Fibroblast of villous mesenchyme (primary cell): ENCODE measurements at places on chromosomes 1 and 21. TPM values are rescaled to one million over a fixed set of nuclear protein-coding genes. Genes with fewer than 3 reads are reported as not detected.

- DNase-seq, result no peak
Measured at GRCh38 chr1:89616844-89617627, 15.9 kb upstream of the LRRC8C start.

DNA sequence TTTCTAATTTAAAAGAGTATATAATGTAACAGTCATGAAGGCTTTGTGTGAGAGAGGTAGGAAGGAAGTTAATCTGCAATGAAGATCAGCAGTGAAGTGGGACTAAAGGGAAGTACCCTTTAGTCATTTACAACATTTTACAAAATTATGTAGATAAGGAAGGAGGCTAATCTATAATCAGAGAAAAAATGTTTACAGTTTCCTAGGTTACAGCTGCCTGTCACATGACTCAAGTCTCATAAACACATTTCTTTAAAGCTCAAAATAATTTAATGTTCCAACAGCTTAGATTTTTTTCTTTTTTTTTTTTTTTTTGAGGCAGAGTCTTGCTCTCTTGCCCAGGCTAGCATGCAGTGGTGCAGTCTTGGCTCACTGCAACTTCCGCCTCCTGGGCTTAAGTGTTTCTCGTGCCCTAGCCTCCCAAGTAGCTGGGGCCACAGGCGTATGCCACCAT lies 26.2 kb upstream of the CAP1 start:
- peak; percentile 48 for DNase-seq

MSTO1 gene
- total RNA-seq, result 24.6 and 25.1 TPM in 2 replicates

DNA sequence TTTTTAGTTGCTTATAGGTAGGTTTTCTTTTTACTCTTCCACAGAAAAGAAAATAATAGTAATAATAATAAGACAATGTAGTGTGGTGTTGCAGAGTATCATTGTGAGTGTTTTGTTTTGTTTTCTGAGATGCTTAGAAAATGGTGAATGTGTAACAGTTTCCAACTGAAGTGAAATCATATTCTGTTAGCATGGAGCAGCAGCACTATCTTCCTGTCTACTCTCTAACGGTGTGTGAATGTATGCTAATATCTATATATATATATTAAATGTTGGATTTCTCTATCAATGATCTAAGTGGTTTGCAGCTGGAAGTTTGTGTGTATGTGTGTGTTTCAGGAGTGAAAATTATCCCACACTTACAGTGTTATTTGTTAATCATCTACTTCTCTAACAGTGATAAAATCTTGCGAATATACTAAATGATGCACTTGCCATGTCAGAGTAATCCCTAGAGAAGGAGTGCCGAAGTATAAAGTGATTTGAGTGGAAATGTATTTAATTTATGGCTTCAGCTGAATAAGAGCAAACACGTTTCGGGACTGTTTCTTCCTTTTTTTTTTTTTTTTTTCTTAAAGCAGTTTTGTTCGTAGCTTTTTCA lies 377 bp downstream of the SAMD13 start:
- DNase-seq, result no peak

DNA sequence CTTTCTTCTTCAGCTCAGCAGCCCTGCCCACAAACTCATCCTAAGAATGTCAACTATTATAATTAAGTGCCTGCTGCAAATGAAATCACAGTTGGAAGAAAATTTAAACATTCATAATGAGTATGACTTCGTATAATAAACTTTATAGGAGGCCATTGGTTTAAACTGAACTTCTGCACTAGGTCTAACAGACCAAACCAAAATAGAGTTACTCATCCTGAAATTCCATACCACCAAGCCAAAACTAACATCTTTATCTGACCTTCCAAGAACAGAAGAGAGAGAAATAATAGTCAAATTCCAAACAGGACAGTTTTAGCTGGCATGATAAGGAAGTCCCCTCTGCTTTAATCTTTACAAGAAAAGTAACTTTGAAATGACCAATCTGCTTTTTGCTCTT lies 472.4 kb upstream of the PRMT6 start:
- no peak for DNase-seq

- no peak for DNase-seq
Measured at GRCh38 chr21:32549440-32549839, 35.9 kb downstream of the TCP10L start.

DNA sequence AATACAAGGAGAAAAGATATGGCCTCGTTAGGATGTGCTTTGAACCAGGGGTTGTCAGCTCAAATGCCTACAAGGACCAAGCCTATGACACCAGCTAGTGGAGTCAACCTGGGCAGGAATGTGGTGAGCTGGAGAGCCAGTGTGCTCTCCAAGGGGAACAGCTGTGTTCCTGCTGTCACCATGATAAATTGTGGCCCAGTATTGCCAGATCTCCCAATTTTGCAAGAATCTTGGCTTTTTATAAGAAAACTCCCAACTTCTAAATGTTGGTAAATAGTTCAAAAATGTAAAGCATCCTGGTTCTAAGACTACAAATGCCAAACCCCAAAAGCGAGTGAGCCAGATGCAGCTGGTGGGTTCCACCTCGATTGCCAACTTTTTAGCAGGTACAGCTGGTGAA lies 391.1 kb downstream of the PLPP3 start:
- DNase-seq, result no peak

DNA sequence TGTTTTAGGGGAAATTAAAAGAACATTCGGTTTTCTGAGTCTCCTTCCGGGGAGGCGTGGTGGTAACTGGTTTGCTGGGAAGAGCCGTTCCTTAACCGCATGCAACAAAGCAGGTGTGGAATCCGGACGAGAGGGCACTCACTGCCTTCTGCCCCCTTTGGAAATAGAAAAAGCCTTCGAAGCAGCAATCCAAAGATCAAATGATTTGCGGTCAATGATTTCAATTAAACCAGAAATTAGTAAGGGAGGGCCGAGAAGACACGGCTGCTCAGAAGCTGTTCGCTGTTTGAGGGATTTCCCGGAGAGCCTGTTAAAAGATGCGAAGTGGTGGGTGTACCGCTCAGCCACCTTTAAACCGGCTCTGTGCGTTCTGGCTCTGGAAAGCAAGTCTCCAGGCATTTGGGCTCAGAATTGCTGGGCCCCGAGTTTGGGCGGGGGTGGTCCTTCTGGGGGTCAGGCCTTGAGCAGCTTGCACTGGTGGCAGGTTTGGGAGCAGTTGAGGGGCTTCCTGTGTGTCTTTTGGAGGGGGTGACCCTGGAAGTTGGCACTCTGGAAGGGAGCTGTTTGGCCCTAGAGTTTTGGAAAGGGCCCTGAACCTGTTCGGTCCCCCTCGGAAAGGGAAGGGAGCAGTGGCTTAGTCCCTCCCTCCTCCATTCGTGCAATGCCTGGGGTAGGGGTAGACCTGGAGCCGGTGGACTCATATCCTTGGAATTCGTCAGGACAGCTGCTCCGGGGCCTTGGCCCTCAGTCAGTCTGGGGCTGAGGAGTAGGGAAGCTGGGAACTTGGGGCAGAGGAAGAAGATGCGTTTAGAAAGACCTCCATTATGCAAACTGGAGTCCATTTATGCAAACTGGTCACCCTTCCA lies 3.1 kb downstream of the SIM2 start:
- no peak for DNase-seq

SLC30A2 gene
- not detected in 2 replicates for total RNA-seq

DNA sequence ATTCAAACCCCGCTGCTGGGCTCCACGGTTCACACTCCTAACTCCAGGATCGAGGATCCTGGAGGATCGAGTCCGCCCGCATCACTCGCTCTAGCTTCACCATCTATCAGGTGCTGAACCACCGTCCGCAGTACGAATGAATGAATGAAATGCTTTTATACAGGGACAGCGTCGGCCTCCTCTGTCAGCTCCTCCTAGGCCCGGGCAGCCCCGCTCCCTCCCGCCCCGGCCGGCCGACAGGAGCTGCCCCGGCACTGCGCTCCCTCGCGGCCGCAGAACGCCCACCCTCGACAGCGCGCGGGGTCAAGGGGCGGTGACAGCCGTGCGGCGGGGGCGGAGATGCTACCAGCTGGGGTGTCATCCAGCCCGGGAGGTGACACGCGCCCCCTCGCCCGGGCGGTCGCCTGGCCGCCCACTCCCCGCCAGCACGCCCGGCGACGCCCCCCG lies 520 bp downstream of the ZBTB17 start:
- DNase-seq, result peak; percentile 56

KLF17 gene
- under 0.01 TPM in 2 replicates for total RNA-seq

DNA sequence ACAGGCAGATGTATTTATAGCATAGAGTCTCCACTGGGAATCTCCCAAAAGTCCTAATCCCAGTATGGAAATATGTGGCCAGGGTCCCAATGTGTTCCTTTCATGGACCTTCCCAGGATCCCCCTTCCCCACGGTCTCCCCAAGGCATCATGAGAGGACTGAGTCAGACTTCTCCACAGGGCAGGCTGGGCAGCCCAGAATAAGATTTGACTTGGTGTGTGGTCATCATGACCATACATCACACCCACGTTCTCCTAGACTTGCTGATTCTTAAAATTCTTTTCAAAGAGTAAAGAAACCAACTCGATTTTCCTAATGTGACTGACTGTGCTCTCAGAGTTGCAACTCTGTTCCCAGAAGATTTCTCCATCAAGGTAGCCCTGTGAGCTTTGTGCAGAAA lies 93.9 kb upstream of the CD34 start:
- DNase-seq, result no peak
